ENCODE measurements at places on chromosomes 4 and X.

- DNase-seq, result peak; percentile 25
Observed at GRCh38 chr4:40719008-40719623, 30.6 kb upstream of the NSUN7 start.

DNA sequence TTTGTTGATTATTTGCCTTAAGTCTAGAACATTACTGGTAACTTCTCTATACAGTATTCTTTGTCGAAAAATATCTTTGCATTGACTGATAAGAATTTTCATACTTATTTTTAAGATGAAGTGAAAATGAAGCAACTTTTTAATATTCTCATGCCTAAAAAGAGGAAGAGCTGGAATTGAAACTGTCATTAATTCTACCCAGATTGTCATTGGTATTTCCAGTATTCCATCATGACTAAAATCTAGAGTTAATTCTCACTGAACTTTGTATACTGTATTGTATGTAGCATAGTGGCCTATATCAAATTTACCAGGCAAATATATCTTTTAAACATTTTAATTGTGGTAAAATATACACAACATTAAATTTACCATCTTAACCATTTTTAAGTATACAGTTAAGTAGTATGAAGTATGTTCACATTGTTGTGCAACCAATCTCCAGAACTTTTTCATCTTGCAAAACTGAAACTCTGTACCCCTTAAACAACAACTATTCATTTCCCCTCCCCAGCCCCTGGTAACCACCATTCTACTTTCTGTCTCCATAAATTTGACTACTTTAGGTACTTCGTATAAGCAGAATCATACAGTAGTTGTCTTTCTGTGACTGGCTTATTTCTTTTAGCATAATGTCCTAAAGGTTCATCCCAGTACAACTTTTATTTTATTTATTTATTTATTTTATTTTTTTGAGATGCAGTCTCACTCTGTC, 24.3 kb upstream of the ZNF41 start:
- no peak for DNase-seq

GRCh38 chrX:119625843-119626242, 19.6 kb upstream of the NKRF start:
- no peak for DNase-seq

- DNase-seq, result no peak
Observed at GRCh38 chr4:155582971-155583437, 83.6 kb upstream of the GUCY1A1 start.

DNA sequence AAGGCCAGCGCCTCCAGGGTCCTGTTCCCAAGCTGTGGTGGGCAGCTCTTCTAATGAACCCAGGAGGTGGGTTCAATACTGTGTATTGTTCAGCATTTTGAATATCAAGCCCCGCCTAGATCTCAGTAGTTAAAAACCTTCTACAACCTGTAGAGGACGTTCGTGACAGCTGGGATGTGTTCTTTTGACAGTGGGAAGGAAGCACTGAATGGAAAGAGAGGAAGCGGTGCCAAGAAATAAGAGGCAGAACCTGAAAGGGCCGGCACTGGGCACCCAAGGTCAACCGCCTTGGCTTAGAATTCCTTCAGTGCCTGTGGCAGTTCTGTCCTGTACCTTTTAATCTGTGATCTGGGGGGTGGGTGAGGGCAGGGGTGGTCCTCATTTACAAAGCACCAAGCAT, 73.1 kb downstream of the CC2D2A start:
- DNase-seq, result no peak

DNA sequence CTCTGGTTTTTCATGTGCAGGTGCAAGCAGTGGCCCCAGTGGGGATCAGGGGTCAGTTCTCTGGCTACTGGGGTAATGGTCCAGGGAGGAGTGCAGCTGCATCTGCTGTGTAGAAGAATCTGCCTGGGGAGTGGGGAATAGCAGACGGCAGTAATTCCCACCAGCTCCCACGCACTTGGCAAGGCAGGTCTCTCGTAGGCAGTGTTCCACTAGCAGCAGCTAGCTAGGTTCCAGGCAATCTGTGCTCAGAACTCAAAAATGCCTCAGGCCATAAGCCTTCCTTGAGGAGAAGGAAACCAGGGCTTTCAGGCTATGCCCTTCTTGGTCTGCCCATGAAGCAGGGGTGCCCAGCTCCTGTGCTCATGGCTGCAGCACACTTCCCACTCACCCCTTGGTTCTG, 38.8 kb downstream of the DCLK2 start:
- no peak for DNase-seq

GRCh38 chrX:119477812-119478232, 9.6 kb downstream of the SLC25A5 start:
- no peak for DNase-seq

GRCh38 chrX:150863191-150863590, 35.3 kb downstream of the CD99L2 start:
- no peak for DNase-seq

DNA sequence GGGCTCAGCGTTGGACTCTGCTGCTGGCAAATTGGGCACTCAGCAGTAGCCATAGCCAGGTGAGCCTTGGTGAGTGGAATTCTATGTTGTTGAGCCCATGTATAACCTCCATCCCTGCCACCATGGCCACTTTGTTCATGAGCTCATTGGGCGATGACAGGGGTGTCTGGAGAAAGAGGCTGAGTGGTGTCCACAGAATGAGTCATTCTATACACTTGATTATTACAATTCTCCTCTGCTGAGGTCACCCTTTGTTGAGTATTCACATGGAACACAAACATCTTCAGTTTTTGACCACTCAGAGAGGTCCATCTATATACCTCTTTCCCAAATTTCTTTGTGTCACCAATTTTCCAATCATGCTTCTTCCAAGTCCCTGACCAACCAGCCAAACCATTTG, 1341.7 kb downstream of the PCDH7 start:
- DNase-seq, result no peak

GRCh38 chrX:19647731-19648588, 132.7 kb upstream of the MAP3K15 start:
- no peak for DNase-seq

GRCh38 chrX:118727686-118728339, 407 bp downstream of the IL13RA1 start:
- DNase-seq, result no peak

DNA sequence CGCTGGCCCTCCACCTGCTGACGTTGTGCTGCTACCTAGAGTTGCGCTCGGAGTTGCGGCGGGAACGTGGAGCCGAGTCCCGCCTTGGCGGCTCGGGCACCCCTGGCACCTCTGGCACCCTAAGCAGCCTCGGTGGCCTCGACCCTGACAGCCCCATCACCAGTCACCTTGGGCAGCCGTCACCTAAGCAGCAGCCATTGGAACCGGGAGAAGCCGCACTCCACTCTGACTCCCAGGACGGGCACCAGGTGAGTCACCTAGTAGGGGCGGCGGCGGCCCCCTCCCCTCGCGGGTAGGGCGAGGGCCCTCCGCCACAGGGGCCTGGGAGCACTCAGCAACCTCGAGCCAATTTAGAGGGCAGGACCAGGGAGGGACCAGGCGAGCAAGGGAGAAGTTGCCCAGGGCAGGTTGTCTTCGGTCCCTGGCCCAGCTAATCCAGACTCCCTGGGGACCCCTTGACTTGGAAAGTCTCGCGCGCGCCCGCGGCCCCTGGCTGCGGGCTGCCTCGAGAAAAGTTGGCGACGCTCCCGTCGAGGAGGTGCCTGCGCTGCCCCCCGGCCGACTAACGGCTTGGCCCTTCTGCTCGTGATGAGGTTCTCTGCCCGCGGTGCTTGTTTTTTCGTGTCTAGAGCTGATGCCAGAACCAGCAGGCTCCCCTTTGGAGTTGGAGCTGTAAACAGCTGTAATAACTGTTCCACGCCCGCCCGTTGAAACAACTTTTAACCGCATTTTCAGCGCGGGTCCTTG, 717 bp downstream of the EDA start:
- no peak for DNase-seq
